ENCODE measurements at places on chromosomes 12 and 14.

- DNase-seq: no peak
These were observed 14.8 kb downstream of the MED13L start for GRCh38 chr12:116262741-116263140.

GRCh38 chr12:2647186-2647585 lies 147.6 kb upstream of the FKBP4 start:
- DNase-seq: no peak

DNA sequence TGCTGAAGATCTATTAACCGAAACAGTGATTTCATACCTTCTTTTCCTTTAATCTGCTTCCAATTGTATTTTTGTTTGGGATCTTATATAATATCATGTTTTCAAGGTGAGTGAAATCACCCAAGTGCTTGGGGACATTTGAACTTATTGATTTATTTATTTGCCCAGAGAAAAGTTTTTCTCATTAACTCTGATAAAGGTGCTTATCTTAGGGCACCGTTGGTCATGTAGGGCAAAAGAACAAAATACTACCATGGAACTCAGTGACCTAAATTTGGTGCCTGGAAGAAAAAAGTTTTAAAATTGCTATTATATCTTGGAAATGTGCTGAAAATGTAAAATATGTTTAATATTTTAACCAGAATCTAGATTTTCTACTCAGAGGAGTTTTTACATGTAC lies 207.4 kb upstream of the NPAS3 start:
- no peak for DNase-seq

- DNase-seq: no peak
These were observed 177.4 kb upstream of the HIF1A start for GRCh38 chr14:61517911-61518384.

- peak; percentile 41 for DNase-seq
These were observed 38.2 kb downstream of the RAD52 start for GRCh38 chr12:911191-911826.

- DNase-seq: no peak
These were observed 196 bp upstream of the MYH6 start for GRCh38 chr14:23408307-23408630.

DNA sequence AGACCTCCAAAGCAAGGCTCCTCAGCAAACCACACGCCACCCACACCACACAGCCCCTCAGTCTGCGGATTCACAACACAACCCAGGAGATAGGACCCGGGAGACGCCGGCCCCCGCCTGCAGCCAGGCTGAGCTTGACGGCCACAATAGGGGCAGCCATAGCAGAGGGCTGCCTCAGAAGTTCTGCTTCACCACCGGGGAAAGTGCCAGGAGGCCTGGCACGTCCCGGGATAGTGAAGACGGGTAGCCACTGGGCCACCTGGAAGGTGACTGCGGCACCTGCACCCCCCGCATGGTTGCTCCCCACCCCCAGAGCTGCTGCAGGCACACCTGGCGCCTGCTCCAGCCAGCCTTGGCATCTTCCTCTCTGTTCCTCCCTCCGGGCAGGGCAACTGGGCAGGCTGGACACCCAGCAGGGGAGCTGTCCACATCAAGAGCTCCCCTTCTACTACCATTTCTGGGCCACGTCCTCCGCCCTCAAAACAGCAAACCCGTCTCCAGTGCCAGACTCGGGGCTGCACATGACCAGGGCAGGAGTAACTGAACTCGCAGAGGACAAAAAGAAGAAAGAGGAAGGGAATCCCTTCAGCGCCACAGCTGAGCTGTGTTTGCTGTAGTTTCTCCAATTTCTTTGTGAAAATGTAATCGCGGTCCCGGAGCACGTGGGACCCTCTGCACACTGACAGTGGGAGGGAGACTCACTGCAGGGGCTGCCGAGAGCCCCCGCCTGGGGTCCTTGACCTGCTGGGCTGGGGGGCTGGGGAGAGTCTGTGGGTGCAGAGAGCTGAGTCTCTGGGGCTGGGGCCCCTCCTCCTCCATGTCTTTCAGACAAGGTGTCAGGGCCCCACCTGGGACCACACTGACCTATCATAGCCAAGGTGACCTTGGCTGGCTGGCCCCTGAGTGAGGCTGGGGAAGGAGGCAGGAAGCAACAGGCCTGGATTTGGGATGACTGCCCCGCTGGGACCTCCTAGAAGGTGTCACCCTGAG lies 74.2 kb upstream of the C14orf180 start:
- DNase-seq: no peak

- no peak for DNase-seq
These were observed 22.4 kb upstream of the DYRK2 start for GRCh38 chr12:67626156-67626555.

GRCh38 chr12:130680451-130680990 lies 35.6 kb downstream of the RIMBP2 start:
- no peak for DNase-seq

DNA sequence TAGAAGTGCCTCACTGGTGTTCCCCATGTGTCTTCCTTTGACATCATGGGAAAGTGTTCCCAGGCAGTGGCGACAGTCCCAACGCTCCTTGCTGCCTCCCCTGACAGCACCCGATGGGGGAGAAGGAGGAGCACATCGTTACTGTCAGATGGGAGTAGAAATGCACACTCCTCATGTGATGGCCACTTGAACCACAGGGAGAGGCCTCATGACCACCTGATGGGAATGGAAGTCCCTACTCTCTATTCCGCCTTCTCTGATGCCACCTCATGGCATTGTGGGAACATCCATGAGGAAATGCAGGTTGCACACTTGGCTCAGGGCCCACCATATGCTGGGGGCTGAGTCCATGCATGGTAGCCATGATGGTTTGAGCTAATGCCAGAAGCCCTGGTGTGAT lies 14.3 kb upstream of the CORO1C start:
- DNase-seq: no peak

GRCh38 chr12:130117701-130118100 lies 44.6 kb upstream of the FZD10 start:
- no peak for DNase-seq

DNA sequence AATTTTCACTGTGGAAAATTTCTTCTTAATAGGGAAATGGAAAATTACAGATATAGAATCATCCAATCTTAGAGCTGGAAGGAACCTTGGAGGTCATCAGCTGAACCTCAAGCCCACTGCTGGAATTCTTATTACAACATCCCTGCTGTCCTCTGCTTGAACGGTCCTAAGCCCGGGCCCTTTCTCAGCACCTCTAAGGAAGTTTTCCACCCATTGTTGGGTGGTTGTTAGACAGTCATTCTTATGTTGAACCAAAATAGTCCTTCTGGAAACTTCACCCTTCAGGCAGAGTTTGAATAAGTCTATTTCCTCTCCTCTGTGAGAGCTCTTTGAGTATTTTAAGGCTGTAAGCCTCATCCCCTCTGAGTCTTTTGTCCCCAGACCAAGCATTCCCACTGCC lies 70.7 kb downstream of the ZFP36L1 start:
- no peak for DNase-seq

DNA sequence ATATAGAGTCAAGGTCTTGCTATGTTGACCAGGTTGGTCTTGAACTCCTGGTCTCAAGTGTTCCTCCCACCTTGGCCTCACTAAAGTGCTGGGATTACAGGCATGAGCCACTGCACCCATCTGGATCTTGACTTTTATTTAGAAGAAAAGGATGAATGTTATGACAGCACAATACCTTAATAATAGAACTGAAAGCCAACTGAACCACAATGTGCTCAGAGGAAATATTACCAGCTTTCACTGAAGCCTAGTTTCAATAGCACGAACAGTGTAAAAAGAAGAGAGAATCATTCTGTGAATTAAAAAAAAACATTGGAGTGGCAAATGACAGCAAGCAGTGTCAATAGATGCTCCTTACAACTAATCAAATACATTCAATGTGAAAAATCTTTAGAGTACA lies 239.2 kb upstream of the RMST start:
- DNase-seq: no peak

- DNase-seq: no peak
These were observed 90.3 kb upstream of the EEA1 start for GRCh38 chr12:93019212-93019927.

DNA sequence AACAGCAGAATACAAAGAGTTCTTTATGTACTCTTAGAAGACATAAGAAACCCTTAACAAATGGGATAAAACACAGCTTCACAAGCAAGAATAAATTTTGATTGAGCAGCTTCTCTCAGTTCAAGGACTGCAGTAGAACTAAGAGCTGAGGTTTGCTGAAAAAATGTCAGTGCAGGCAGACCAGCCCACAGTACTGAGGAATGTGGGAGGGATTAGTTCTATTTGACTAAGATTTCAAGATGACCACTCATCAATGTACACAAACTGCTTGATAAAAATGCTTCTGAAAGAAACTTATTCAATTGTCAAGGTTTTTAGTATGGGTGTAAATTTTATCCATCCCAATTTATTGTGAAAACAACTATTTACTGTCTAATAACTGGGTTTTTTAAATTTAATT lies 138.4 kb downstream of the SEC23A start:
- DNase-seq: no peak

DNA sequence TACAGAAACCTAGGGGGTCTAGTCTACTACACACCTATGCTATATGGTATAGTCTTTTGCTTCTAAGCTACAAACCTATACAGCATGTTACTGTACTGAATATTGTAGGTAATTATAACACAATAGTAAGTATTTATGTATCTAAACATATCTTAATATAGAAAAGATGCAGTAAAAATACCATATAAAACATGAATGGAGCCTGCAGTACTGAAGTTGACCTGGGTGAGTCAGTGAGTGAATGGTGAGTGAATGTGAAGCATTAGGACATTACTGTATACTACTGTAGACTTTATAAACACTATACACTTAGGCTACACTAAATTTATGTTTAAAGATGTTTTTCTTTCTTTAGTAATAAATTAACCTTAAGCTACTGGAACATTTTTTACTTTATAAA lies 13.1 kb upstream of the ABCD2 start:
- DNase-seq: no peak

All from CMK (cell line).